Activated CD4-positive, CD25-positive, alpha-beta regulatory T cell (primary cell): ENCODE measurements at places on chromosomes 6 and 20.

- no peak for DNase-seq
Measured at GRCh38 chr6:35831257-35832007, 26.3 kb downstream of the LHFPL5 start.

DNA sequence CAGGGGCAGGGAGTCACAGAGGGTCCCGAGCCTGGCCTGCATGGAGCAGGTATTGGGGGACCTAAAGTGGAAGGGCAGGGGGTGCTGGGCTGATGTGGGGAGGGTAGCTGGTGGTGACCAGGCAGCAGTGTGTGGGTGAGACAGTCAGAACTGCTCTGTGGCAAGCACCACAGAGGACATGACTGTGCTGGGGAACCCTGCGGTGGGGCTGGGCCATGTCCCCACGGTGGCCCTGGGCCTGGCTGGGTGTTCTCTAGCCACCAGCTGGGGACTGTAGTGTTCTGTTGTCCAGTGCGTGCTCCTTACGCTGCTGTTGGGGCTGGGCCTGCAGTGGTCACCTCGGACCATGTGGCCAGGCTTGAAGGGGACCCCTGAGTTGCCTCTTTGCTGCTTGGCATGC, 3.6 kb downstream of the SS18L1 start:
- no peak for DNase-seq

DNA sequence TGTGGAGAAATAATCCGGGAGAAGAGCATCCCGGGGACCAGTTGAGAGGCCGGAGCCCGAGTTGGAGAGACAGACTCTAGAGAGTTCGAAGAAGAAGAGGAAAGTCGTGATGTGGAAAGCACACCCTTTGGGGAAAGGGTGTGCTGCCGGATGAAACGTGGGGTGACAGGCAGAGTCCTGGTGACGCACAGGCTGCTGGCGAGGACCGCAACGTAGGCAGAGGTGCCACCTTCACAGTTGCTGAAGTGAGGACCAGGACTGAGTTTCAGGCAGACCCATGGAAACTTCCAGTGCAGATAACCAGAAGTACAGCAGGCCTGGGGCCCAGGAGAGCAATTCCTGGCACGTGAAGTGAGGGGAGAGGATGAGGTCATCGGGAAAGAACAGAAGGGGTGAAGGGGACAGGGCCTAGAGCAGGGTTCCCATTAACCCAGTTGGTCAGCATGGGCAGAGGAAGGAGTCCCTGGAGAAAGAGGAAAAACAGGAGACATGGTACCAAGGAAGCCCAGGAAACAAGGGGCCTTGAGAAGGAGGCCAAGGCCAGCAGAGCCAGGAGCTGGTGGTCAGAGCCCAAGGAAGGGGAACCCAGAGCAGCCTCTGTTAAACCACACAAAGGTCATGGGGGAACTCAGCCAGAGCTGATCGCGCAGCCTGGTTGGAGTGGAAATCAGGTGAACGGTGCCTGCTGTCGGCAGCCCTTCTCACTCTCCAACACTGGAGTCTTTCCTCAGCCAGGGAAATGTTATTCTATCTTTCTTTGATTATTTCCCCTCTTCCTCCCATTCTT, 84.1 kb downstream of the PRND start:
- DNase-seq, result no peak

DNA sequence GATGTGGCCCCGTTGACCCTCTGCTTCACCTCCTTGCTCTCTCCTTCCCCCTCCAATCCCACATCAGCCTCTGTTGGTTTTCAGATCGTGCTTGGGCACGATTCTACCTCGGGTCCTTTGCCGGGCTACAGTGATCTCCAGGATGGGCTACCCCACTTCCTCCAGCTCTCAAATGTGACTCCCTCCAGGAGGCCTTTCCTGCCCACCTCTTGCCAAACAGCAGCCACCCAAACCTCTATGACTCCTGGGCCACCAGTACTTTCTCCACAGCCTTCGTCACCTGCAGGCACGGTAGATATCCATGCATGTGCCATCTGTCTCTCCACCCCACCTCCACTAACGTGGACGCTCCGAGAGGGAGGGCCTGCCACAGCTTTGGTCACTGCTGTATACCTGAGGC, 55.9 kb upstream of the NXT1 start:
- DNase-seq, result no peak

- no peak for DNase-seq
Measured at GRCh38 chr6:99306341-99306740, 43.1 kb downstream of the FAXC start.
